A549 treated with Hydrocortisone at 1 μM for 4 hours (cell line): ENCODE measurements at places on chromosomes 12 and 14. TPM values are rescaled to one million over a fixed set of nuclear protein-coding genes. Genes with fewer than 3 reads are reported as not detected.

Gene LALBA
- not detected in 5 replicates for total RNA-seq

Gene NOVA1
- total RNA-seq, result 3.4 to 4.7 TPM (median 4.0 TPM) in 5 replicates

Gene CELA1
- total RNA-seq, result not detected in 5 replicates

Gene SYNDIG1L
- not detected in 5 replicates for total RNA-seq

Gene ANKS1B
- total RNA-seq, result 0.61 to 1.0 TPM (median 0.80 TPM) in 5 replicates

Gene PZP
- not detected in 5 replicates for total RNA-seq

Gene GLS2
- total RNA-seq, result 0.13 to 0.31 TPM (median 0.21 TPM) in 5 replicates

Gene TUNAR
- not detected in 5 replicates for total RNA-seq

Gene COPS7A
- total RNA-seq, result 48.4 to 56.5 TPM (median 55.4 TPM) in 5 replicates

Gene PLCZ1
- total RNA-seq, result not detected in 5 replicates

Gene TAS2R42
- total RNA-seq, result not detected in 5 replicates

Gene CHST11
- total RNA-seq, result 16.4 to 19.0 TPM (median 17.8 TPM) in 5 replicates

Gene CARMIL3
- total RNA-seq, result 0.25 to 0.62 TPM (median 0.54 TPM) in 5 replicates

Gene OR4E2
- total RNA-seq, result not detected in 5 replicates

Gene ART4
- not detected in 5 replicates for total RNA-seq

Gene ZDHHC22
- total RNA-seq, result 0.18 to 0.37 TPM (median 0.23 TPM) in 5 replicates

Gene MGAT4C
- 0.02 to 0.09 TPM (median 0.06 TPM) in 4 of 5 replicates, not detected in the other for total RNA-seq

Gene GLIPR1L1
- not detected in 5 replicates for total RNA-seq

Gene NEMF
- total RNA-seq, result 23.7 to 44.8 TPM (median 31.4 TPM) in 5 replicates

Gene NKX2-1
- 0.05 to 0.10 TPM in 2 of 5 replicates, not detected in the others for total RNA-seq

Gene SALL2
- total RNA-seq, result 0.49 to 0.98 TPM (median 0.69 TPM) in 5 replicates

Gene PIWIL1
- not detected in 5 replicates for total RNA-seq

Gene VPS33A
- total RNA-seq, result 18.4 to 21.6 TPM (median 19.3 TPM) in 5 replicates

Gene PPP1R36
- 0.17 to 0.65 TPM (median 0.41 TPM) in 5 replicates for total RNA-seq

Gene SERPINA3
- total RNA-seq, result 11.8 to 16.1 TPM (median 13.4 TPM) in 5 replicates

Gene NPFF
- not detected in 5 replicates for total RNA-seq

Gene CPNE8
- total RNA-seq, result 8.8 to 12.6 TPM (median 10.1 TPM) in 5 replicates

Gene ACSS3
- 0.08 TPM in 1 of 5 replicates, not detected in the others for total RNA-seq

Gene POU6F1
- total RNA-seq, result 0.91 to 2.2 TPM (median 1.3 TPM) in 5 replicates

Gene IL31
- not detected in 5 replicates for total RNA-seq

Gene PAX9
- total RNA-seq, result 2.5 to 3.5 TPM (median 3.0 TPM) in 5 replicates

Gene CCT2
- 275 to 396 TPM (median 294 TPM) in 5 replicates for total RNA-seq
